ENCODE measurements at places on chromosomes 2 and 18.

GRCh38 chr18:3279201-3280185, 17.6 kb downstream of the MYL12B start:
- DNase-seq = no peak

GRCh38 chr18:42969366-42969765, 146.1 kb downstream of the RIT2 start:
- DNase-seq = no peak

GRCh38 chr2:165456027-165456426, 13.5 kb upstream of the CSRNP3 start:
- no peak for DNase-seq

GRCh38 chr18:48139431-48140347, 209.2 kb upstream of the SMAD2 start:
- DNase-seq = no peak

DNA sequence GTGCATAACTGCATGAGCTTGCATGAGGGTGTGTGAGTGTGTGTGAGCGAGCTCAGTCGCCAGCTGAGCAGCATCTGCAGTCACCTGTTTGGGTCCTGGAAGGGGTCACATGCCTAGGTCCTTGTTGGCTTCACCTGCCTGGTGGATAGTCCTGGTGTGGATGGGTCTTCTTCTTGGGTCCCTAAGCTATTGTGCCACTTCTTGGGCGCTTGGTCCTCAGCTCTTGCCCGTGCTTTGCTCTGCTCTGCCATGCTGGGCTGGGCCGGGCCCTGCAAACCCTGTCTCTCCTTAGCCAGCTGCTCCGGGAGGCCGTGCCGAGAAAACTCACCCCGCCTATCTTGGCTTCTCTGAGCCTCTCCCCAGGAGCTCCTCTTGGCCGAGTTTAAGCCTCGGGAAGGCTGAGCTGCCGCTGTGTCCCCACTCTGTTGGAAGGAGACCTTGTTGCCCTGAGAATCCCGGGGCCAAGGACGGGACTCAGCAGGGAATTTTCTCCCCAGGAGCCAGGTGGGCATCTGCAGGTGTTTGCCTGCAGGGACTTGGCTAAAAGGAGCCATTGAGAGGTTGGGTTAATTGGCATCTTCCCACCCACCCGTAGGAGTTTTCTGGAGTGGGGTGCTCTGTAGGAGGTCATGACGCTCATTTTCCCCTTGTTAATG, 300.8 kb downstream of the NDUFA10 start:
- DNase-seq = no peak

- no peak for DNase-seq
Measured at GRCh38 chr18:41744421-41745030, 210.5 kb upstream of the PIK3C3 start.

DNA sequence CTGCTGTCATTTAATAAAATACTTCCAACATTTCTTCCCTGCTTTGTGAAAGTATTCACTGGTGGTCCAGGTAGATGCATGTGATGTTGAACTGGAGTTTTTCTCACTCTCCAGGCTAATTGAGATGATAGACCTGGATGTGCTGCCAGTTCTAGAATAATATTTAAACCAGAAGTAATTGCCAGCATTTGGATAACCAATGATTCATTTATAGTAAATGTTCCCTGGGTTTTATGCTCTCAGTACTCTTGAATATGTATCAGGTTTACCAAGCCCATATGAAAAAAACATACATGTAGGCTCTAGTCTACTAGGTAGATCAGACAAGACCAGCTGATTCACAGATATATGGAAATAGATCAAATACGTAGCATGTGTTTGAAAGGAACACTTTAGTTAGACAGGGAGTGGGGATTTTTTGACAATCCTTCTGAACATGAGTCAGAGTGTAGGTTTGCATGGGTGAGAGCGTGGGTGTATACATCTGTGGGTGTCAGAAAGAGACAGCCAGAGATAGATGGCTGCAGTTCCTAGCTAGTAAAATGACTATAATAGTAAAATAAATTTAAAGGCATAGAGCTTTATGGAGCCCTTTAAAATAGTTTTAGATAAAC, 115.1 kb downstream of the NAB1 start:
- no peak for DNase-seq

Measured in HTR-8/SVneo (cell line).